ENCODE measurements at places on chromosomes 2 and 18.

DNA sequence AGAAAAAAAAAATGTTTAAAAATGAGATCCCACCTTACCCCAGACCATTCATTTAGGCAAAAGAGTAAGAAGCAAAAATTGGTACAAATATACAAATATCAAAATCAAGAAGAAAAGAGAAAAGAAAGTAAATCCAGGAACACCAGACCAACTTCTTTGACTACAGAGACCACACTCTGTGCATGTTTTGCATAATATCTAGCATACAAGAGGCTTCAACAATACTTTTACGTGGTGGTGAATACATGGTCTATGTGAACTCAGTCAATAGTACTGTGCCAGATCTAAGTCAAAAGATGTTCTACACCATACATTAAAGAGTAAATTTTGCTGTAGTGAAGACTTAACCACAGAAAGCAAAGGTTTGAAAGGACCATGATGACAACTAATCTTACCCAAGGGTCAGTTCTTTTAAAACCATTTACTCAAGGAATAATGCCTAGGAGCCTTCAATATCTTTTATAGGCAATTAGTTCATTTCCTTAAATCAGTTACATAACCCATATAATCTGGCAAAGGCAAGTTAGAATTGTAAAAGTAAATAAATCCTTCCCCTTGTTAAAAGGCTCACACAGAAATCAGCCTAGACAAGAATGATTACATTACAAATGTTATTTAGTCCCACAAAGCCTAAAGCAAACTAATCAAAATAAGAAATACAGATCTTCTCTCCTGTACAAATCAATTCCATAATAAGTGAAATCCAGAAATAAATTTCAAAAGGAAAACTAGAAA, 115.2 kb downstream of the EXOC6B start:
- no peak for DNase-seq

- DNase-seq = no peak
These were observed 32.5 kb upstream of the RMDN2 start for GRCh38 chr2:37892436-37893114.

DNA sequence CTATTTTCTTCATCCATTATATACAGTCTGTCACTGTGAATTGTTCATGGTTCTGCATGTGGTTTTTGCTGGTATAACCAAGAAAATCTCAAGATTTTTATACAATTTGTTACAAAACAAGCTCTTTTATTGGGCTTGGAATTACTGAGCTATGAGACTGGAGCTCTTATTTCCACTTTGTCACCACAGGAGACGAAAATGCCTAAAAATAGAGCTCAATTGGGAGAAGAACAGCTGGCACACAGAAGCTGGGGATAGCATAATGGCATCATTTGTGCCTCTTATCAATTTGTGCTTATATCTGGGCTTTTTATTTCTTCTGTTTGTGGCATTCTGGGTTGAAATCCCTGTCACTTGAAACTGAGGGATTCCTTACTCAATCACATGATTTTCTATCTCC, 219.1 kb downstream of the CALCRL start:
- no peak for DNase-seq

- no peak for DNase-seq
These were observed 221.8 kb downstream of the FHOD3 start for GRCh38 chr18:36519358-36519757.

DNA sequence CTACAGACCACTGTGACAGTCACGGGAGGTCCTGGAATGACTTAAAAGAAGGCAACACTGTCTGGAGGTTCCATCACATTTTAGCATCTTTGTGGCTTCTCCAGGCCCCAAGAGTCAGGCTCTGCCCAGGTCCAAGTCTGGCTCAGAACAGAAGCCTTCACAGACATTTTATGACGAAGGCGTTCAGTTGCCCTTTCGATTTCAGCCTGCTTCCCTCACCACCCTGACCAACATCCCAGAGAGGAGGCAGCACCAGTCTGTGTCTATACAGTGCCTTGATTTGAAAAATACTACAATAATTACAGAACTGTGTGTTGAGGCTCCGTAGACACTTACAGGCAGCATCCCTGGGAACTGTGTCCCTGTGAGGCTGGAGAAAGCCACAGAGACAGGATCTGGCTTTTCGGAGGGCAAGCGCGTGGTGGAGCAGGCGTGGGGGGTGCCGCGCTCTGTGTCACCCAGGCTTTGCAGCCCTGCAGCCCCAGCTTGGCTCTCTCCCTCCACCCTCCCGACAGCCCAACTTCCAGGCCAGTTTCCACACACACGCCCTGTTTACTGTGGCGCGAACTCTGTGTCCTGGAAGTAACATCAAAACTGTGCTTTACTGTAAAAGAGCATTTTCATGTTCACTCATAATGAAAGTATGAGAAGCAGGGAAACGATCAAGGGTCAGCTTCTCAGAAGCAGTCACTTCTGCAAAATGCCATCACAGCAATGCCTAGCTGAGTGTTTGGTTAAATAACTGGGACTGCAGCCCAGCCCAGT, 153.5 kb upstream of the ALKAL2 start:
- no peak for DNase-seq

All from SK-N-MC (cell line).